Lower leg skin (tissue), 4 donors: ENCODE measurements at places on chromosomes 4 and X. TPM values are rescaled to one million over a fixed set of nuclear protein-coding genes. Genes with fewer than 3 reads are reported as not detected.

DNA sequence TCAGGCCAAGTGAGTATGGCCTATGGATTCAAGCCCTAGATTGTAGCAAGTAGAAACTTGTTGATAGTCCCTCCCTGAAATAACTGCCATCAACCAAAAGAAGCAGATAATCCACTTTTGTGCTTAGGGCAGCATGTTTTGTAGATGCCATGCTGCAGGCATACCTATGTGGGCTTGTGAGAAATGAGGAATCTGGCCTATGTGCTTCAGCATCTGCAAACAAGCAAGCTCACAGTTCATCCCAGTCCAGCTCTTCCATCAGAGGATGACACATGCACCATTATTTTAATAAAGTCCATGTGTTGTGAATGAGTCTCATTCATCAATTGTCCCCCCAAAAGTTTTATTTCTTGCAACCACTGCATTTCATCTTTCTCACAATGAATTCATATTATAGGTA is 421.9 kb upstream of the DIPK2B start:
- no peak for DNase-seq

DNA sequence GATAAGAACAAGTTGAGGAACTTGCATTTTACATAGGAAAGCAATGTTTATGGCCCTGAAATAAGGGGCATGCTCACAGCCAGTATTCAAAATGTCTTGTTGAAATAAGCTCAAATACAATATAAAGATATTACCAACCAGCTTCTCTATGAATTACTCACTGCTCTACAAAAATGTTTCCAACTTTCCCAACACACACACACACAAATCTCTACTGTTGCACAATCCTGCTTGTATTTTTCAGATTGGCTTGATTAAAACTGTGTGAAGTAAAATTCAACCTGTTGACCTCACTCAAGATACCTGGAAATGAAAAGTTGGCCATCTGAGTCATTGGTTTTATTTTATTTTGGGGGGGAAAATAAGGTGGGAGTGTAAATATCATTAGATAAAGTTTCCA is 128.6 kb downstream of the CHIC2 start:
- no peak for DNase-seq

GRCh38 chr4:85498068-85498733 is 23.3 kb downstream of the ARHGAP24 start:
- DNase-seq: no peak

GRCh38 chr4:124641715-124642381 is 70.7 kb downstream of the ANKRD50 start:
- peak; percentile 27 for DNase-seq

- no peak for DNase-seq
Observed at GRCh38 chrX:12137951-12138360, 317 bp upstream of the FRMPD4 start.

LRRC66 gene
- total RNA-seq: not detected

CLDN22 gene
- total RNA-seq: not detected

DCX gene
- total RNA-seq: not detected

TMEM129 gene
- 31.0 TPM for total RNA-seq

PRRG1 gene
- total RNA-seq: 8.1 TPM

RAB9B gene
- 0.25 TPM for total RNA-seq
